ENCODE measurements at places on chromosomes 13 and 19. TPM values are rescaled to one million over a fixed set of nuclear protein-coding genes. Genes with fewer than 3 reads are reported as not detected.

The SLC7A9 gene
- total RNA-seq, result under 0.01 TPM

The LHB gene
- total RNA-seq, result 0.89 TPM

The PEG3 gene
- 0.89 TPM for total RNA-seq

The TLE6 gene
- 0.90 TPM for total RNA-seq

- no peak for DNase-seq
These were observed 10.3 kb downstream of the TNFSF9 start for GRCh38 chr19:6540918-6541689.

GRCh38 chr19:33767898-33768413, 28.7 kb upstream of the KCTD15 start:
- peak; percentile 59 for DNase-seq

- DNase-seq, result no peak
These were observed 52.0 kb downstream of the KLF2 start for GRCh38 chr19:16376649-16377048.

GRCh38 chr13:50524560-50524959, 318.9 kb downstream of the DLEU7 start:
- DNase-seq, result no peak

DNA sequence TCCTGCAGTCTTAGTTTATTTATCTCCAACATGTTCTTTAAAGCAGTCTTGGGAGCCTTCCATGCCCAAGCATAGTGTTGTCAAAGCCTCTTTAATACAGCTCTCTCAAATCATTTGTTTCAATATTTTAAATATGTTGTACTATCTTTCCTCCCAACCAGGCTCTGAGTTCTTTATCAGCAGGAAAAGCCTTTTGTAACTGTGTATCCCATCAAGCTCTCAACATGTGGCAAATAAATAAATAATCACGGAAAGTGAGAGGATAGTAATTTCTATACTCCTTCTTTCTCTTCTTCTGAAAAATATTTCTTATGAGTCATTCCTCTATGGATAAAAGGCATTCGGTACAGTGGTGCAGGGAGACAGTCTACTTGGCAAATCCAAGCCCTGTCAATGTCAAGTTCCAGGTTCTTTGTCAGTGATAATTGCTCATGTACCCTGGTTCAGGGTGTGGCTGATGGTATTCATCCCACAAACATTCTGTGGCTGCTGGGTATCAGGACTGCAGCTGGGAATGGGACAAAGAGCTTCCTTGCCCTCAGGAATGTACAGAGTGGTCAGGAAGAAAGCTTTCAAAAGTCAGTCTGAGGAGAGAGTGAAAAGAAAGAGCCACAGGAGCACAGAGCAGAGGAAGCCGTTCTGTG, 384.3 kb downstream of the EFNB2 start:
- DNase-seq, result no peak

DNA sequence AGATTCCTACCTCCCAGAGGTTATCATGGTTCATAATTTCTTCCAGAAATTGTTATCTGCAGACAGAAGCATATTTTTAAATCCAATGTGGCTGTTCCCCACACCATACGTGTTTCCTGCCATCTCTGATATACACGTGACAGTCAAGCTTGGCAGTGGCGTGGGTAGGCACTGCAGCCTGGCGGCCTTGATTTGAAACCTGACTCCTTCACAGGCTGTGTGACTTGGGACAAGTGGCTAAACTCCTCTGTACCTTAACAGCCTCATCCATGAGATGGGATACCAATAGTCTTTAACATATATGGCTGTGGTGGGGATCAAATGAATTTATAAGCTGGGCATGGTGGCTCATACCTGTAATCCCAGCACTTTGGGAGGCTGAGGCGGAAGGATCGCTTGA, 33.2 kb downstream of the DPF1 start:
- no peak for DNase-seq

GRCh38 chr19:6766357-6767080, 716 bp downstream of the SH2D3A start:
- no peak for DNase-seq

DNA sequence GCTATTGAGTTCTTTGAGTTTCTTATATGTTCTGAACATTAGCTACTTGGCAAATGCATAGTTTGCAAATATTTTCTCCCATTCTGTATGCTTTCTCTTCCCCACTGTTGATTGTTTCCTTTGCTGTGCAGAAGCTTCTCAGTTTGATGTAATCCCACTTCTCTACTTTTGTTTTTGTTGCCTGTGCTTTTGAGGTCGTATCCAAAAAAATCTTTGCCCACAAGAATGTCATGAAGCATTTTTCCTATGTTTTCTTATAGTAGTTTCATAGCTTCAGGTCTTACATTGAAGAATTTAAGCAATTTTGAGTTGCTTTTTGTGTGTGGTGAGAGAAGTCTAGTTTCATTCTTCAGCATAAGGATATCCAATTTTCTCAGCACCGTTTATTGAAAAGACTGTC, 536.7 kb upstream of the ARGLU1 start:
- DNase-seq, result no peak

- no peak for DNase-seq
These were observed 2.7 kb downstream of the SNAPC2 start for GRCh38 chr19:7922836-7923195.

DNA sequence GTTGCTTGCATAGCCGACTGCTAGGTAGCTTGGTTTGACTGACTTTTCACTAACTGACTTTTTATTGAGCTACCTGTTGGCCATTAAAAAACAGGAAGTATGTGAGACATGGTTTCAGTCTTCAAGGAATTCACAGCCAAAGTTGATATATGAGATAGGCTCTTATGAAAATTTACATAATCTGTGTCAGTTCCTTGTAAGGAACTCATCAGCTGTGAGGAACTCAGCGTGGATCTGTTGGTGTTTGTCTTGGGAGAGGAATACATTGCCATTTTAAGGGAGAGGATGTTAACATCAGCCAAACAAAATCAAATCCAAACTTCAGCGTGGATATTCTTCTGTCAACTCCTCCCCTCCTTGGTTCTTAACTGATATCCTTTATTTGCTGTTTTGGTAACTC, 2.0 kb downstream of the RNF113B start:
- DNase-seq, result no peak

GRCh38 chr13:67440236-67440975, 210.3 kb upstream of the PCDH9 start:
- DNase-seq, result no peak

DNA sequence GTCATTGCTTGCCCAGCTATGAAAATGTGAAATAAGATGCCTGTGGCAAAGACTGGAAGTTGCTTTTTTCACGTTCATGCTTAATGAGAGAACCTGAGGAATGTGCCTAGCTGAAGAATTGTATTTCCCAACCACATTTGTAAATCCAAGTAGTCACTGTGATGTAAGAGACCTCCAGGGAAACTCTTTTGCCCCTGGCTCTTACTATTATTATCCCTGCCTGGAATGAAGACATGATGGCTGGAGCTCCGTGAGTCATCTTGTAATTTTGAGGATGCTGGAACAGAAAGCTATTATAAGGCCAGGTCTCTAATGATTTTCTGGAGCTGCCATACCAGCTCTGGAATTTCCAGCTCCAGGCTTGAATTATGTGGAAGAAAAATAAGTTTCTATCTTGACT, 894.3 kb downstream of the DIAPH3 start:
- DNase-seq, result no peak
